ENCODE measurements at places on chromosomes 4 and X.

DNA sequence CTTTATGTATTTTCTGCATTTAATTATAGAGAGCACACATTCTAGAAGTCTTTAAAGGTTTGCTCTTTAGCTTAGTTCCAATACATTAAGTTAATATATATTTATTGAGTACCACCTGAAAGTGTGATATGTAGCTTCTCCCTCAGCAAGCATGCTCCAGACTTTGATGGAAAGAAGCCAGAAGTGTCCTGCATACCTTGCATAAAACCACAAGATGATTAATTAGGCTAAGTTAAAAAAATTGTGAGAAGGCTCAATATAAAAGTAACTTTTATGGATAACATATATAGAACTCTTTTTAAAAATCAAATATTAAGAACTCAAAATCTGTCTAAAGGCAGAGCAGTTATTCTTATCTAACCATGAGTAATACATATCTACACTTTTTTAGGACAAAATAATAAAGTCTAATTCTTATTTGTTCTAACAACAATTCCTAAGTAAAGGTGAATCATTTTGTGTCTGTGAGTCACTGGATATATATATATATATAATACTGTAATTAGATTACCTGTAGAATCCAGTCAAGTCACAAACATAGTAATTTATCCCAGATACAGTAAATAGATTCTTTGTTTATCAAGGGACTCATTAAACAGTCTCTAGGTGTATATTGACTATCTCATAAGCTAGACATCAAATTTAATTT lies 51.2 kb downstream of the INTS12 start:
- no peak for DNase-seq

GRCh38 chr4:118888666-118889311 lies at the start of gene SYNPO2:
TSS of gene SYNPO2 (plus strand) at chr4:118888854. CDS start at chr4:118889037, 183 bp downstream.
- no peak for DNase-seq

DNA sequence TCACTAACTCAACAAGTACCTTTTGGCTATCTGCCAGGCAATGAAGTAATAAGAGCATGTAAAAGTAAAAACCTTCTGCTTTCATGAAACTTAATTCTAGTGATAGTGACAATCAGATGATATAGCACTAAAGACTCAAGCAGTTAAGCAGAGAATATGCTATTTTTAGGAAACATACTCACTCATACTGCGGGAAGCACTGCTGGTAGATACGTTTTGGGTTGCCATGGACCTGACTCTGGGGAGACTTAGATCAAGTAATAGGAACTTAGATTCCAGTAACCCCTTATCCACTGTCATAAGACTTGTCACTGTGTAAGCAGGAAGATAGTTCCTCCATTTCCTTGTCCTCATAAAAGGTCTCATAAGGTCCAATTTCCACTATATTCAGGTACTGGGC lies 386.3 kb downstream of the DMD start:
- no peak for DNase-seq

GRCh38 chr4:116638592-116638991 lies 446.8 kb downstream of the TRAM1L1 start:
- DNase-seq, result no peak

DNA sequence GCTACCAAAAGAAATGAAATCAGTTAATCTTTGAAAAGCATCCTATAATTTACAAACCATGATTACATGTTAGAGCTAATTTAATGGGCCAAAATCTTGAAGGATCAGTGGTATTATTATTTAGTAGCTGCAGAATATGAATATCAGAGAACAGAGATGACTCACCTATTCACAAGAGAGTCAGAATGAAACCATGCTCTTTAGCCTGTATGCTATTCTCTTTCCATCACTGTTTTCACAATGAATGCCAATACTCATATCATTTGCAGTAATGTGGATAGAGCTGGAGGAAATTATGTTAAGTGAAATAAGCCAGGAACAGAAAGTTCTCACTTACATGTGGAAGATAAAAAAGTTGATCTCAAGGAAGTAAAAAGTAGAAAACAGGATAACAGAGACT lies 414.1 kb downstream of the CENPC start:
- DNase-seq, result no peak

DNA sequence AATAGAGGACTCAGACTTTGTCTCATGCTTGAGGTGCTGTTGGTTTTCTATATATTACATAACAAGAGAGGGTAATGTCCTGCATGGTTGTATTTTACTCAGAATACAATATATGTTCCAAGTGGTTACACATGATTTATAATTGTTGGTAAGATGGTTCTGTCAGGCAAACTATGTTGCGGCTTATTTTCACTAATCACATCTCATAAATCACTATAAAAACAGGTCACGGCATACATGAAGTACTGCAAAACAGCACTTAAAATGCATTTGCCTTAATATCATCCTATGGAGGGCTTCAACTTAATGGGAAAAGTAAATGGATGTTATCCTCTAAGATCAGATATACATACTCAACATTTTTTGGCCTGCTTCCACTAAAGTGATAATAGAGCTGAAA lies 246.0 kb upstream of the ARSJ start:
- no peak for DNase-seq

- no peak for DNase-seq
Observed at GRCh38 chr4:137909529-137910309, 332.4 kb downstream of the SLC7A11 start.

DNA sequence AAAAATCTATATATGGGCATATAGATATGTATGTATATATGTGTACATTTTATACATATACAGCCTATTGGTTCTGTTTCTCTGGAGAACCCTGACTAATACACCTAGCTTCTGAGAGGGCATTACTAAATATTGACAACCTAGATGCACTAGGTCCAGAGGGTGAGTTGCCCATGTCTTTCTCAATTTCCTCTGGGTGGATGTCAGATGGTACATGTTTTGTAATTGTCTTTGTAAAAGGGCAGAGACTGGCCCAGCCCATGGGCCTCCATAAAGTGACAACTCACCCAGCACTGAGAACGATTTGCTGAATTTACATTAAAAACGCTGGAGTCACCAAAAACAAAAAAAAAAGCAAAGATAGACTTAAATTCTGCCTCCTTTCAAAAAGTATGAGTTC lies 198.5 kb upstream of the FAM241A start:
- DNase-seq, result no peak

GRCh38 chr4:89939994-89940393 lies 45.3 kb downstream of the MMRN1 start:
- no peak for DNase-seq

- no peak for DNase-seq
Observed at GRCh38 chrX:21657318-21658151, 595 bp downstream of the KLHL34 start.

DNA sequence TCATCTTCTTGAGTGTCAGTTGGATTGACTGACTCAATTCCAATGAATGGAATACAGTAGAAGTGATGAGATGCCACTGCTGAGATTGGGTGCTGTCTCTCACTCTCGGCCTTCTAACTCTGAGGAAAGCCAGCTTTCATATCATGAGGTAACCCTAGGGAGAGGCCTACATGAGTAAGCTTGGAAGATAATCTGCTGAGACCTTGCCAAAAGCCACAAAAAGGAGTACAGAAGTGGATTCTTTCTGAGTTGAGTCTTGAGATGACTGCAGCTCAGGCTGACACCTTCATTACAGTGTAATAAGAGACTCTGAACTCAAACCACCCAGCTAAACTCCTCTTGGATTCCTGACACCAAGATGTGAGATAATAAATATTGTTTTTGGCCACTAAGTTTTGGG lies 537.4 kb upstream of the MAGEB18 start:
- DNase-seq, result no peak

DNA sequence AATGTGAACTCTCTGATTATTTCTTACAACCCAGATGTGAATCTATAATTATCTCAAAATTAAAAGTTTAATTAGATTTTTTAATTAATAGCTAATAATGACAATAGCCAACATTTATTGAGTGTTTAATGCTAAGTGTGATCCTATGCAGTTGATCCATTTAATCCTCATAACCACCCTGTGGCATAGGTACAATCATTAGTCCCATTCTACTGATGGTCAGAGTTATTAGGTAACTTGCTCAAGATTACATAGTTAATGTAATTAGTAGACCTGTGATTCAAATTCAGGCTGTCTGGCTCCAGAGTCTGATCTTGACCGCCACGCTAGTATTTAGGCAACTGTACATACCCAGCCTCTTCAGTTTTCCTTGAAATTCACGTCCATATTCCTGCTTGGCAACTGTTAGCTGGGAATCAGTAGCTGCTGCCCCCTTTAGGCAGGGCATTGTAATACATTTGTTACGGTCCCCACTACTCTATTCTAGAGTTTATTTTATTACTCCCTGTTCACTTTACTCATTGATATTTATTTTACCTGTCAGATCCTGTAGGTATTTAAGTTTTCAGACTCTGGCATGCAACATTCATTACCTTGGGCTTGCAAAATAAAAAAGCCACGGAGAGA lies 20.6 kb upstream of the TEC start:
- DNase-seq, result no peak

GRCh38 chr4:136900696-136901095 lies 631.6 kb downstream of the PCDH18 start:
- DNase-seq, result no peak

DNA sequence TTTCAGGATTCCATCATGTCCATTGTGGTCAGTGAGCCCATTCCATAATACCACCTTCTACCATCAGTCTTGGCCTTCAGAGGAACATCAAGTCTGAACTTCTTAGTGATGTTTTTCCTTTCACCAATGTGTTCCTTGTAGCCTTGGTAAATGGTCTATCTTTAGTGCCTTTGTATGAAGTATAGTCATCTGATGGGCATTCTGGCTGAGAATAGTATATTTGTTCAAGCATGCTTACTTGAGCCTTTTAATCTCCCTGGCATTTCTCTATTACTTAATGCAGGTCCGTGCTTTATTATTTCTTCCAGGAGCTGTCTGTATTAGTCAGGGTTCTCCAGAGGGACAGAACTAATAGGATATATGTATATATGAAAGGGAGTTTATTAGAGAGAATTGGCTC lies 99.7 kb downstream of the TLL1 start:
- no peak for DNase-seq

DNA sequence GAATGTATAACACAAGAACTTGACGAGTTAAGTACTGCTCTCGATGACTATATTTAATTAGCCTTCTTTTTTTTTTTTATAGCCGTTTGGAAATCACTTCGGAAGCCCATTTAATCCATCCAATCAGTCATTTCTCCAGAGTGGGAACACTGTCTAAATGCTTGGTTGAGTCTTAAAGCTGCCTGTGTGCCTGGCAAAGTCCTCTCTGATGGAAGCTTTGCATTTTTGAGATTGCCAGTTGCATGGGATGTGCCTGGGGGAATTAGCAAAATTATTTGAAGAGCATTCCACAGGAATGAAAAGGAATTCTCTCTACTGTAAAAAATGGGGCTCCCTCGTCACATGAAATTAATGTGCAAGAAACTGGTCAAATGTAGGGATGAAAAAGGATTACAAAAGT lies 398.8 kb upstream of the RPS6KA3 start:
- DNase-seq, result no peak

DNA sequence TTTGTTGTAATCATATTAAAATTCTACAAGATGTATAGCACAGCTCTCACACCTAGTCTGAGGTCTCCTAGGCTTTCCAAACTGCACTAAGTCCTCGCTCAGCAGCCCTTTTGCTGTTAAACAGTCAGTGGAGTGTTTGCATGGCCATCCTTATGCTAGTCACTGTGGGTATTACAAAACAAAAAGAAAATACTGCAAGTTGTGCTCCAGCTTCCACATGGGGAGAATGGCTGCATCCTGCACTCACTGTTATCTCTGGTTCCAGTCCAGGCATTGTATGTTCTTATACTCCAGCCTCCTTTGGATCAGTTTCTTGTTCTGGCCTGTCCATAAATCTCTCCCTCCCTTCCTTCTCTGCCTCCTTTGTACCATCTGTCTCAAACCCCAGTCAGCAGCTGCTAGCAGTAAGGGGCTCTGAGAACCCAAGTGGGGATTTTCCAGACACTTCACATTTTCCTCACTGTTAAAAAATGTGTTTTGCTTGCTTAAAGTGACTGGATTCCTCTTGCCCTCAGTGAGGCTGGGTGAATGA lies 38.5 kb upstream of the BMP15 start:
- no peak for DNase-seq

GRCh38 chrX:39689376-39690104 lies 408.2 kb downstream of the BCOR start:
- DNase-seq, result no peak

GRCh38 chr4:186485561-186486062 lies 69.8 kb downstream of the MTNR1A start:
- no peak for DNase-seq

DNA sequence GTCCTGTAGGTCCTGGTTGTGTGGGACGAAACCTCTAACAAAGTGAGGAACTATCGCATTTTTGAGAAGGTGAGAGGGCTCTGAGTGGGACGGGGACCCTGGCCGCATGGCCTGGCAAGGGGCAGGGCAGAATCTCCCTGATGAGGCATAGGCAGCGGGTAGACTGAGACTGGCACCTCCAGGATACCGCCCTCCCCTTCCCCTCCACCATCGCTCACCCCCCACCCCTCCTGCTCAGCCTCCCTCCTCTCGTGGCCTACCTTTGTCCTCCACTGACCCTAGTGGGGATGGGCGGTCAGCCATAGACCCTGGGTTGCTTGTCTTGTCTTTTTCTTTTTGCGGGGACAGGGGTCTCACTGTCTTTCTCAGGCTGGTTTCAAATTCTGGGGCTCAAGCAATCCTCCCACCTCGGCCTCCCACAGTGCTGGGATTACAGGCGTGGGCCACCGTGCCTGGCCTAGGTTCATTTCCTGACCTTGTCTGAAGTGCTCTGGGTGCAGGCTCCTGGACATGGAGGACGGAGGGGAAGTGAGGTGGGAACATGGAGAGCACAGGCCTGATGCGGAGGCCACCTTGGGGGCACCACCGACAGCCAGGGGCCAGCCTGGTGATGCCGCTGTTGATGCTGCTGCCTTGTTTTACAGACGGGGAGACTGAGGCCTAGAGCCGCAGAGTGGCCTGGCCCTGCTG lies 10.5 kb upstream of the ADD1 start:
- DNase-seq, result no peak

DNA sequence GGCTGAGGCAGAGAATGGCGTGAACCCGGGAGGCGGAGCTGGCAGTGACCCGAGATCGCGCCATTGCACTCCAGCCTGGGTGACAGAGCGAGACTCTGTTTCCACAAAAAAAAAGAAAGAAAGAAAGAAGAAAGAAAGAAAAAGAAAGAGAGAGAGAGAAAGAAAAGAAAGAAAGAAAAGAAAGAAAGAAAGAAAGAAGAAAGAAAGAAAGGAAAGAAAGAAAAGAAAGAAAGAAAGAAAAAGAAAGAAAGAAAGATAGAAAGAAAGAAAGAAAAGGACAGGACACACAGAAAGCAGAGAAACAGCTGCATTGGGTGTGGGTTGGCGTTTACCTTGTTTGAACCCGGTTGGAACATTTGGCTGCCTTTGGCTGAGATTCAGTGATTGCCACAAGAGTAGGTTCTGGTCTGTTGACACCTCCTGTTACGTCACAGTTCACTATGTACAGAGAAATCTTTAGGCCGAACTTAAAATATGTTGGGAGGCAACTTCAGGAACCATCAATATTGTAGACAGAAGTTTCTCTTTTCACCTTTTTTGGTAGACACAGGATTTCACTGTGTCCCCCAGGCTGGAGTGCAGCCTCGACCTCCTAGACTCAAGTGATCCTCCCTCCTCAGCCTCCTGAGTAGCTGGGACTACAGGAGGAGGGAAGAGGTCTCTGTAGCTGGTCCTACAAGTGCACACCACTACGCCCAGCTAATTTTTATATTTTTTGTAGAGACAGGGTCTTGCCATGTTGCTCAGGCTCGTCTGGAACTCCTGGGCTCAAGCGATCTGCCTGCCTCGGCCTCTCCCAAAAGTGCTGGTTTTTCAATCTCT lies 16.3 kb upstream of the PLCXD1 start:
- no peak for DNase-seq

- no peak for DNase-seq
Observed at GRCh38 chr4:176810481-176811249, 17.9 kb upstream of the VEGFC start.
